ENCODE measurements at places on chromosomes 11 and 22.

DNA sequence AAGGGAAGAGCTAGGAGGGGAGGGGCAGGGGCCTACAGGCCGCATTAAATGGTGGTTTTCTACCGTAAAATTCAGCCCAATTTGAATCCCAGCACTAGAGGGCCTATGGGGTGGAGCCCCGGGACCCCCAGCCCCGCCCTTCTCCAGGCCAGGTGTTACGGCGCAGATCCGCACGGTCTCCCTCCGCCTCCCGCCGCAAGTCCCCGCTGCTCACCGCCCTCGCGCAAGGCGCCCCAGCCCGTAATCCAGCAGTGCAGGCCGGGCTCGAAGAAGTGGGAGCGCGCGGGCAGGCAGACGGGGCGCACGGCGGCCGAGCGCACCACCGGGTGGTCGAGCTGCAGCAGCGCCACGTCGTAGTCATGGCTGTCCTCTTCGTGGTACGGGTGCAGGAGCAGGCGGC lies 17.3 kb downstream of the KCTD17 start:
- no peak for DNase-seq

GRCh38 chr22:19757140-19757984 lies 3.2 kb upstream of the TBX1 start:
- no peak for DNase-seq

GRCh38 chr11:104844451-104844850 lies 53.8 kb downstream of the CASP12 start:
- DNase-seq, result no peak

GRCh38 chr22:43887391-43887790 lies 4.4 kb downstream of the PNPLA5 start:
- DNase-seq, result no peak

Data from thoracic aorta (tissue), 2 donors.